ENCODE measurements at places on chromosomes 6 and 20.

GRCh38 chr6:97269821-97270220, 13.2 kb downstream of the MMS22L start:
- DNase-seq = no peak

GRCh38 chr6:127186889-127187288, 68.4 kb downstream of the RSPO3 start:
- DNase-seq = no peak

GRCh38 chr6:25046942-25047341, 111.2 kb upstream of the RIPOR2 start:
- DNase-seq = no peak

DNA sequence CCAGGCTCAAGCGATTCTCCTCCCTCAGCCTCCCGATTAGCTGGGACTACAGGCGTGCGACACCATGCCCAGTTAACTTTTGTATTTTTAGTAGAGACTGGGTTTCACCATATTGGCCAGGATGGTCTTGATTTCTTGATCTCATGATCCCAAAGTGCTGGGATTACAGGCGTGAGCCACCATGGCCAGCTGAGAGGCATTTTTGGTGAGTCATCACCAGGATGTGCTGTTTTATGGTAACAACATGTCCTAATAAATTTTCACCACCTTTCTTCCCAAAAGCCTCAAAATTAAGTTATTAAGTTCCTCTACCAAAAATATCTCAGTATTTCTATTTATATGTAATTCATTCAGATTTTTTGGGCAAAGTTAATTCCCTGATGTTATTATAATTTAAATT, 53.5 kb downstream of the COL21A1 start:
- no peak for DNase-seq

DNA sequence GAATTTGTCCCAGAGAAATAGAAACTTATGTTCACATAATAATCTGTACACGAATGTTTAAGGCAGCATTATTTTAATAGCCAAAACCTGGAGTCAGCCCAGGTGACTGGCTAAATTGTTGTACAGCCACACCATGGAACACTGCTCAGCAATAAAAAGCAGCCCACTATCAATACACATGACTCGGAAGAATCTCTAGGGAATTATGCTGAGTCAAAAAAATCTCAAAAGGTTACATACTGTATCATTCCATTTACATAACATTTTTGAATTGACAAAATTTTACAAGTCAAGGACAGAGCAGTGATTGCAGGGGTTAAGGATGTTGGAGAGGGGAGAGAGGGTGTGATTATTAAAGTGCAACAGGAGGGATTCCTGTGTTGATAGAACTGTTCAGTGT, 163.4 kb downstream of the UBE3D start:
- DNase-seq = no peak

All from IMR-90 (cell line).